ENCODE measurements at places on chromosomes 2 and 18.

DNA sequence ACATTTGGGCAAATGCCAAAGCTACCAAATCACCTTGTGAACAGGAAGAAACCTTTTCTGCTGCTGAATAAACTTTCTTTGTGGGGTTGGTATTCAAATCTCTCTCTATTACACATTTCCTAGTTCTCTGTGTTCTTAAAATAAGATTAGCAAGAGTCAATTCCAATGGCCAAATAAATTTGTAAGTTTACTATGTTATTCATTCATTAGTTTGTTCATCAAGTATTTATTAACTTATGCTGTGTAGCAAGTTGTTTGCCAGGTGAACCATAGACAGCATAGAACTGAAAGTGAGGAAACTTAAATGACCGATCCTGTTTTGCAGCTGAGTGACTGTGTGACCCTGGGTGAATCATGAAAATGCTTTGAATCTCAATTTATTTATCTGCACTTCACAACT lies 37.7 kb upstream of the FSHR start:
- DNase-seq: no peak

DNA sequence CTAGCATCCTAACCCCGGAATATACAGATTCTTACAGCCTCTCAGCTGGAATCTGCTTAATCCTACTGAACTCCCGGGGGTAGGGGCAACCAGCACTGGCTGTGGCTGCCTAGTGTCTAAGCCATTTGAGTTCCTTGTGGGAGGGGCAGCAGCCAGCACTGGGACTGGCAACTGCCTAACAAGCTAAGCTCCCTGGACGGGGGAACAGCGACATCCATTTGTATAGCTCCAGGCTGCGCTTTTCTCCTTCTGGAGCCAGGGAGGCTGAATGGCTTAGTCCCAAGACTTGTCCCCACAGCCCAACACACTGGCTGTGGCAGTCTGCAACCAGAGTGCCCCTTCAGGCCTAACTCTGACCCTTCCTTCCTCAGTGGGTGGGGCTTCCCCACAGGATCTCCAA lies 787.2 kb downstream of the METTL4 start:
- no peak for DNase-seq

DNA sequence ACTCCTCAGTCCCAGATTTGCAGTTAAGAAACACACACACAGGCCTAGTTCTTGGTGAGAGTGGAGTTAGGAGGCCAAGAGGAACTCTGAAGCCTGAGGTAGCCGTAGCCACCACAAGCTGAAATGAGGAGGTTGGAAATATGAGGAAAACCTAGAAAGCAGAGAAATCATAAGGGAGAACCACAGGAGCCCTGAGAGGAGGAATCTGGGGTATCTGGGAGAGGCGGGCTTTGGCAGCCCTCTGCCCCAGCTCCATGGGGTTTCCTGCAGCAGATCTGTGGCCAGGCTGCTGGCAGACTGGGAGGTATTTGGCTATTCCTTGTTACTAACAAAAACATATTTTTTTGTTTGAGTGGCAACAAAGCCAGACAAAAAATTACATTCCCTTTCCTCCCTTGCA lies 11.0 kb downstream of the SOX11 start:
- no peak for DNase-seq

- no peak for DNase-seq
Measured at GRCh38 chr2:128603411-128603924, 284.8 kb upstream of the HS6ST1 start.

DNA sequence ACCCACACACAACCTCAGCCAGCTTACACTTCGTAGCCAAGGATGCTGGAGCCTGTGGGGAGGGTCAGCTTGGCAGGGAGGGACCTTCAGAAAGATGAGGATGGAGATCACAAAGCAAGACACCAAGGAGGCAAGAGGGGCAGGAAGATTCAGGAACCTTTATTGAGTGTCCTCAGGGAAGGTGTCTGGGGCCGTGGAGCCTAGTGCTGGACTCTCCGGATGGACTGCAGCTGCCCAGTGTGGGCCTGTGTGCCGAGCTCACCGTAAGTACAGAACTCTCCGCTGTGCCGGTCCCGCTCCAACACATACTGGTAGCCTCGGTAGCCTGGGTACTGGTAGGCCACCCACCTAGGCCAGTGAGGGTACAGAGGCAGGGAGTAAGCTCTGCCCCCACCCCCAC lies 3.2 kb downstream of the CRYBA2 start:
- DNase-seq: no peak

- DNase-seq: no peak
Measured at GRCh38 chr2:79721966-79722365, 209.1 kb downstream of the CTNNA2 start.

GRCh38 chr2:68860111-68860510 lies 11.1 kb downstream of the BMP10 start:
- DNase-seq: no peak

- peak; percentile 20 for DNase-seq
Measured at GRCh38 chr2:20635675-20636584, 15.0 kb downstream of the HS1BP3 start.

DNA sequence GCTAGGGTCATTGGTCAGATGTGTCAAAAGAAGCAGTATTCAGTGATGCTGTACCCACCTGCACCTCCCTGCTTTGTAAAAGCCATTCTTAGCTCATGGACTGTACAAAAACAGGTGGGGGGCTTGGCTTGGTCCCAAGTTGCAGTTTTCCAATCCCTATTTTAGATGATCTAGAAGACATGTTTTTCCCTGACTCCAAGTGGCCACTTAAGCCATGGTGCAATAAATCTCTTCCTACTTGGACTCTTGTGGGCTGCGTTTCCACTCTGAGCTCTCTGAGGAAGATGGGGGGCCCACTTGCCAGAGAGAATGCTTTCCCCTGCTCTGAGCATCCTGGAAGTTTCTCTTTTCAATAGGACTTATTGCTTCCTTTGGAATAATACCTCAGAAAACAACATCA lies 57.0 kb upstream of the SPP2 start:
- DNase-seq: no peak

- DNase-seq: peak; percentile 2
Measured at GRCh38 chr2:134301099-134301927, 47.4 kb downstream of the MGAT5 start.
